GM23248 (cell line): ENCODE measurements at places on chromosomes 1 and 21. TPM values are rescaled to one million over a fixed set of nuclear protein-coding genes. Genes with fewer than 3 reads are reported as not detected.

DNA sequence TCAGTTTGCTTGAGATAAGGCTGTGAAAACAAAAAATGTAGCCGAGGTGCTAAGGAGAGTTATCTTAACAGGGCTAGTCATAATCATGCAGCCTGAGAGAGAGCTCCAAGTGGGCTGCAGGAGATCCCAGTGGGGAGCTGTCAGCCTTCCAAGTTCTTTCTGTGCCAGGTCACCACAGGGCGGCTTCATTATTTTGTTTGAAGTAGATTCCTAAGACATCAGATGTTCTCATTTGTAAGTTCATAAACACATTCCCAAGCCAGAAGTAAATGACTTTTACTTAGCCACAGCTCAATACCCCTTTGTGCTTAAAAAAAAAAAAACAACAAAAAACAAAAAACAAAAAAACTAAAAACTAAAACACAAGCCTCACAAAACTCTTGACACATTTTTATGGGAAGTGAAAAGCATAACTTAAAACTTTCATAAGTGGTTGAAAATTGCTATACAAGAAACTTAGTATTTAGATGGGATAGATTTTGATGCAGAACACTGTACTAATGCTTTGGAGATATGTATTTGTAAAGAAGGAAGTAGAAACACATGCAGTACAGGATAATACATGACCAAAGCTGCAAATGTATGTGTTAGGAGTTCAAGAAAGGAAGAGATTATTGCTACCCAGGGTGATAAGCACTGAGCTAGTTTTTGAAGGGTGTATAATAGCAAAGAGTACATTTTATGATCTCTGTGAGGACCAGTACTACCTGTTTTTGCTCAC, 8.6 kb downstream of the CDC14A start:
- peak; percentile 40 for DNase-seq

Gene CA6
- not detected in 2 replicates for polyA plus RNA-seq

DNA sequence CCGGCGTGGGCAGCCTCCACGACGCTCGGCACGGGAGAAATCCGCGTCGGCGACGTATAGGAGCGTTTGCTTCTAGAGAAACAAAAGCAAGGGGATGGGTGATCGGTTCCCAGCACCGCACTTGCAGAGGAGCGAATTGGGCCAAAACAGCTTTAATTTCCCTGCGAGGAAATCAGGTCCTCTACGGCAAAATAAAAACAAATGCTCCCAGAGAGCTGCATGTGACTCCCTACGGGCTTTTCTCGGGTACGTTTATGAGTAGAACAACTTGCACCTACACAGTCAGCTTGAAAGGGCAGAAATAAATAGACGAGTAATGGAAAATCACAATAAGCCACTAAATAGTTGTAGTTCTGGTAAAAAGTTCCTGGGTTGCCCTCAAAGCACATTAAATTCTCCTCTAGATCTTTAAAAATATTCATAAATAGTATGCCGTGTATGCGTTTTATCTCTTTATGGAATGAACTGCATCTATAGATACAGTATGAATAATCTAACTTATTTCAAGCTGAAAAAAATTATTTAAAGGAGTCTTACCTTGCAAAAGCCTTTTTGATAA, 1.2 kb downstream of the NHLH2 start:
- peak; percentile 32 for DNase-seq

Gene FCRL5
- polyA plus RNA-seq: not detected in 2 replicates

GRCh38 chr21:14403681-14404318, 20.9 kb upstream of the HSPA13 start:
- DNase-seq: peak; percentile 49

DNA sequence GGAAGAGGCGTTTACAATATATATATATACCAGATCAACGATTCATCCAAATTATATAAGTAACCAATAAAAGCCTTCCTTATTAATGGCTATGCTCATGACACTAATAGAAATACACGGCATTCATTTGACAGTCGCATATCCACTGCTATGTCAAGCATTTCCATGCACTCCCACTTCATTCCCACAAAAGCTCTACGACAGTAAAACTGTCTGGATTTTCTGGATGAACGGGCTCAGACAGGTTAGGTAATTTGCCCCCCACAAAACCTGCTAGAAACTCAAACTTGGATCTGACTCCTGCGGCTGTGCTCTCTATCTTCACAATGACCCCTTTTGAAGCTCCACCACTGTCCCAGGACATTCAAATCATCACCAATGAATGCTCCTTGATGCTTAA, 11.4 kb downstream of the DNAJC11 start:
- DNase-seq: no peak

Gene MCOLN3
- 0.77 and 1.0 TPM in 2 replicates for polyA plus RNA-seq

DNA sequence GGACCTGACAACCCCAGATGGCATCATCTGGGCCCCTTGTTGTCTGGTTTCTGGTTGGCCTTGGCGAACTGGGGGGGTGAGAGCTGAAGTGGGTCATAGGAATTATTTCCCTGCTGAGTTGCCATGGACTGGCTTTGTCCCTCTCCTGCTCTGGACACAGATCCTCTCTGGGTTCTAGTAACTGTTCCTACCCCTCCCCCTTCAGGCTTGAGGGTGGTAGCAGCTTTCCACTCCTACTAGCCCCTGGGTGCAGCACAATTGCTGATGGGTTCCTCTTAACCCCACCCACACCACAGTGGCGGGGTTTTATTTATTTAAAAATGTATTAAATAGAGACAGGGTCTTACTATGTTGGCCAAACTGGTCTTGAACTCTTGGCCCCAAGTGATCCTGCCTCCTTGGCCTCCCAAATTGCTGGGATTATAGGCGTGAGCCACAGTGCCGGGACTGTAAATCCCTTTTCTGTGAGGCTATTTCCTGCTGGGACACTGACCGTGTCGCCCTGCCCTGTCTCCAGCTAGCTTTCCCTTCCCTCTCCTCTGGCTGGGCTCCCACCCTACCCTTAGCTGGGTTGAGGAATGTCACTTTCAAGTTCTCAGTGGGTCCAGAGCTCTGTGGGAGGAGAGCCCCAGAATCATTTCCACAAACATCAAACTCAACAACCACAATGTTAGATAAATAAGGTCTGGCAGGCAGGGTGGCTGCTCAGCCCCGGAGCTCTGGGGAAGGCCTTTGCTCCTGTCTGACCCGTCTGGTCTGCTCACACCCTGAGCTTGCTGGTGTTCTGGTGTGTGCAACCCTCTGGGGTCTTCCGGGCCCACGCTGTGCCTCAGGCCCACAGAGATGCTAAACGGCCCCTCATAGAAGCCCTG, 112.7 kb upstream of the WNT4 start:
- no peak for DNase-seq

Gene KCNT2
- 0.14 and 0.22 TPM in 2 replicates for polyA plus RNA-seq

Gene KRTAP13-2
- not detected in 2 replicates for polyA plus RNA-seq

GRCh38 chr1:19115082-19115808, 94.8 kb downstream of the UBR4 start:
- no peak for DNase-seq

DNA sequence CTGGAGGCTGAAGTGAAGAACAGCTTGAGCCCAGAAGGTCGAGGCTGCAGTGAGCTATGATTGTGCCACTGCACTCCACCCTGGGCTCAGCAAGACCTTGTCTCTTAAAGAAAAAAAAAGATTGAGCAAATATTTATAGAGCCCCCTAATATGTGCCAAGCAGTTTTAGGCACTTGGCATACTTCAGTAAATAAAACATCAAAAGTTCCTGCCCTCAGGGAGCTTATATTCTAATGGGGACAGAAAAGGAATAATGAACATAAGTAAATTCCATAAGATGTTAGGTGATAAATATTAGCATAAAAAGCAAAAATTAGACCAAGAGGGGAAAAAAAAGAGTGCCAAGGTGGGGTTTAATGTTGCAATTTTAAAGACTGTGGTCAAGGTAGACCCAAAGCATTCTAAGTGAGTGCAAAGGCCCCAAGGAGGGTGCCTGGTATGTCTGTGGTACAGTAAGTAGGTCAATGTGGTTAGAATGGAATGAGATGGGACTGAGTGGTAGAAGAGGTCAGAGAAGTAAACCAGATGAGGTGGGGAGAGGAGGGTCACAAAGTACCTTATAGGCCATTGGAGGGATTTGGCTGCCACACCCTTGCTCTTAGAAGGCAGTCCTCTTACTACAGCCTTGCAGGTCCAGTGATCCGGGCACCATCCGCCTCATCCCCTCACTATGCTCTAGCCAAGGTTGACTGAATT, 2.2 kb upstream of the TOE1 start:
- DNase-seq: no peak

DNA sequence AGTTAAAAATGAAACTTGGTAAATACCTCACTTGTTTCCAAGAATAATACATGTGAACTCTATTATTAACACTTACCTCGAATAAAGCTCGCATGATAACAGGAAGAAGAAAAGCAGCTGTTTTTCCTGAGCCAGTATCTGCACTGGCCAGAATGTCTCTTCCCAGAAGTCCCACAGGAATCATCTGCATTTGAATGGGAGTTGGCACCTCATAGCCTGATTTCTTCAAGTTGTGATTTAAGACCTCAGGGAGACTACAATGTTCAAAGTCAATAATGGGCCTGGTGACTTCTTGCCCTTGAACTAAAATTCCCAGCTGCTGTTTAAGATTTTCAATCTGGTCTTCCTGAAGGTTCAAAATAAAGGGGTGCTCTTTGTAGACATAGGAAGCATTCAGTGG, 3.8 kb downstream of the DDX59 start:
- DNase-seq: no peak

DNA sequence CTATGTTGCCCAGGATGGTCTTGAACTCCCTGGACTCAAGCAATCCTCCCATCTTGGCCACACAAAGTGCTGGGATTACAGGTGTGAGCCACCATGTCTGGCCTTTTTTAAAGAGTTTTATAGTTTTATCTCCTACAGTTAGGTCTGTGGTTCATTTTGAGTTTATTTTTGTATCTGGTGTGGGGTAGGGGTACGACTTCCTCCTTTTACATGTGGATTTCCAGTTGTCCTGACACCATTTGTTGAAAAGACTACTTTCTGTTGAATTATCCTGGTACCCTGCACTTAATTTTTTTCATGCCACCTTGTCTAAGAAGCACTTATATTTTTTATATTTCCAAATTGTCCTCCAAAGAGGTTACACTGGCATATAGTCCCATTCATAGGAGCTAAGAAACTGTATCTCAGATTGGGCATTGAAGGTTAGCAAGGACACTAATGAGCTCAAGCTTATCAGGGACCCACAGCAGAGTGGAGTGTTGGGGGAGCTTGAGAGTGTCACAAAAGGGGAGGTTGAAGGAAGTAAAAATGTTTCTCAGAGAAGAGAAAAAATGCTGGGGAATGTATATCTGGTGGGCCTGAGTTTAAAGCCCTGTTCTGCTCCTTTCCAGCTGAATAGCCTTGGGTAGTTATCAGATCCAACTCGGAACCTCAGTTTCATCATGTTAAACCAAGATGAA, 23.4 kb upstream of the MEF2D start:
- DNase-seq: no peak
